ENCODE measurements at places on chromosomes 4 and X.
A peak's percentile ranks its signal among the peaks of the same experiment; 100 is the strongest.

- no peak for DNase-seq
Measured at GRCh38 chrX:130443875-130444274, 42.1 kb downstream of the RBMX2 start.

GRCh38 chrX:154873329-154873728 is 12.8 kb upstream of the F8A1 start:
- no peak for DNase-seq

- no peak for DNase-seq
Measured at GRCh38 chr4:106659371-106659770, 290.8 kb upstream of the GIMD1 start.

- no peak for DNase-seq
Measured at GRCh38 chr4:181166742-181167399, 1076.3 kb upstream of the TENM3 start.

DNA sequence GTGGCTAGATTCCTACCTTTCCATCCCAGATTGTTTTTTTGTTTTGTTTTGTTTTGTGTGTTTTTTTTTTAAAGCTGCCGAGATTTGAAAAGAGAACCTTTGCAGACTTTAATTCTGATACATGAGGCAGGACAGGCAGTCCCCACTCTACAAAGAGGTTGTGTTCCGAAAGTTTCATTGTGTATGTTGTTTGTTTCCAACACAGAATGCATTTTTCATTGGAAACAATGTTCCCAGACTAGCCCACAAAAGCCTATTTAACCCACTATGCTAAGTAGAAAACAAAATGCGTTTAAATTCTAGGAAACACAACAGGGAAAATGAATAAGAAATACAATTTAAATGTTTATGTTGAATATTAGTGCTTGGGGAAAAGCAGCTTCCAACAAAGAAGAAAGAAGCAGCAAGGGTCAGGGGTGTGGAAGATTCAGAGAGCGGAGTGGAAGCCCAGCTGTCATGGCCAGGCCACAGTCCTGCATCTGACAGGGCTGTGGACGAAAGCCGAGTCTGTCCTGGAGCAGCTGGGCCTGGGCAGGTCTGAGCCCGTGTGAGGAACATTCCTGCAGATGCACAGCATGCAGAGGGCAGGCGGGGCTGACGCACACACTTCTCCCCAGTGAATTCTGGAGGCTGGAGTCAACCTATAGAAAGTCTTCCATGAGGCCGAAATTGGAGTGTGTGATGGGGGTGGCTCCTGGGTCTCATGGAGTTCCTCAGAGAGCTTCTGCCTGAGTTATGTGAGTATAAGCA is 12.4 kb upstream of the SETD7 start:
- DNase-seq: no peak

DNA sequence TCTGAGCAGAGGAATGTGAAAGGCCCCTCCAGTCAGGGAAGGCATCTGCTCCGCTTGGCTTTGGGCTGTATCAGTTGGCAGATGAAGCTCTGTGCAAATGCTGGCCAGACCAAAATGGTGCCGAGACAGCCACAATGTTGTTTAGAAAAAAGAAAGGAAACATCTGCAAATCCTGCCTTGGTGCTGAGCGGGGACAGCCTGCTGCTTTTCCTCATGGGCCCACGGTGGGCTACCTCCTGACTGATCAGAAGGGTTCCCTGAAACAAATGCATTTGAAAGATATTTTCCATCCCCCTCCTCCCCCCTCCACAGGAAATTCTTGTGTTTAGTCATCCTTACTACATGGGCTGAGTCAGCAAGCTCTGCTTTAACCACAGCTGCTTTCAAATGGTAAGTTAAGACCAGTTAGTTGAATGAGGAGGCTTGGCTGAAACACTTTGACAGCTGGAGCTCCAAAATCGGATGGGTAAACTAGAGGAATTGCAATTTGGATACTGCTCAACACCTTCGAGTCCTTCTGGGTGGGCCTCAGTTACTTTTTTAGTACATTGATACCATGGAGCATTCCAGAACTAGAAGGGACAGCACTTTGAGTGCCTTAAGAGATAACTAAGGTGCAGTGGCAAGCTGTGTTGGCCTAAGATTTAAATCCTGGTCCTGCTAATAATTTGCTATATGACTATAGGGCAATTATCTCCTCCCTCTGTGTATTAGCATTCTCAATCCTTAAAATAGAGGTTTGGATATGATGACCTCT is 36.0 kb downstream of the PLAC1 start:
- no peak for DNase-seq

GRCh38 chr4:42708625-42709024 is 51.7 kb upstream of the ATP8A1 start:
- DNase-seq: no peak

DNA sequence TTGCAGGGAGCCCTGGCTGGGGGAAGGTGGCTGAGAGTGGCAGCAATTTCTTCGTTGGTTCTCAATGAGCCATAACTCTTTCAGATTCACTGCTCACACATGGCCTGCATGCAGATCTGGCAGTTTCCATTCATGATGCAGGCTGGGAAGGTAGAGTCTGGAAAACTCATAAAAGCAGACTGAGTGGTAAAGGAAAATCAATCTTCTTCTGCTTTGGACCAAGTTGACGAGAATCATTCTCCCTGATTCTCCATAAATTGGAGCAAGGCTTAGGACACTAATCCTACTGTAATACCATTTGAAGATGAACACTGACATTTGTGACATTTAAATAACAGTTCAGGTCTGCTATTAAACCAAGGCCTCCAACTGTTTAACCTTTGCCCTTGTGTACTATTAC is 35.3 kb upstream of the HAND2 start:
- DNase-seq: no peak

DNA sequence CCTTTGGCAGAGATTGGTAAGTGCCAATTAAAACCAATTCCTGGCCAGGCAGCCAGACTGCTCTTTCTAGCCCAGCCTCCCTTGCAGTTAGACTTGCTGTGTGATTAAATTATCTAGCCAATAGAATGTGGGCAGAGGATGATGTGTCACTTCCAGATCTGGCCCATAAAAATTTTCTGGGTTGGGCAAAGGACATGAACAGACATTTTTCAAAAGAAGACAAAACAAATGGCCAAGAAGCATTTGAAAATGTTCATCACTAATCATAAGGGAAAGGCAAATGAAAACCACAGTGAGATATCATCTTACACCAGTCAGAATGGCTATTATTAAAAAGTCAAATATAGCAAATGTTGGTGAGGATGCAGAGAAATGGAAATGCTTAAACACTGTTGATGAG is 71.4 kb upstream of the STIM2 start:
- no peak for DNase-seq

- DNase-seq: no peak
Measured at GRCh38 chr4:120865985-120866384, 56.5 kb downstream of the PRDM5 start.

DNA sequence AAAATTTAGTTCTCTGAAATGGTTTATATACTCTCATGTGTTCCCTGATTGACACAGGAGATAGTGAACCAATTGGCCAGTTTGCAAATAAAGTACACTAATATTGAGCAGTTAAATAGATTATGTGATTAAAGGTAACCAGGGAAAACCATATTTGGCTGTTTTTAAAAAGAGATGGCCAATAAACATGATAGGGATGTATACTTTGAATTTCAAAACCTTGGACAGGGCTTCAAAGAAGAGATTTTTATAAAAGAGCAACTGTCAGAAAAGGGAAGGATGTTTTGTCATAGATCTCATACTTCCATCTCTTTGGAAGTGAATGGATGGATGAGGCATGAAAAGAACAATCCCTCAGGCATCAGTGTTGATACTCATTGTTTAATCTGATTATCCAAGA is 825.3 kb downstream of the STIM2 start:
- DNase-seq: no peak

DNA sequence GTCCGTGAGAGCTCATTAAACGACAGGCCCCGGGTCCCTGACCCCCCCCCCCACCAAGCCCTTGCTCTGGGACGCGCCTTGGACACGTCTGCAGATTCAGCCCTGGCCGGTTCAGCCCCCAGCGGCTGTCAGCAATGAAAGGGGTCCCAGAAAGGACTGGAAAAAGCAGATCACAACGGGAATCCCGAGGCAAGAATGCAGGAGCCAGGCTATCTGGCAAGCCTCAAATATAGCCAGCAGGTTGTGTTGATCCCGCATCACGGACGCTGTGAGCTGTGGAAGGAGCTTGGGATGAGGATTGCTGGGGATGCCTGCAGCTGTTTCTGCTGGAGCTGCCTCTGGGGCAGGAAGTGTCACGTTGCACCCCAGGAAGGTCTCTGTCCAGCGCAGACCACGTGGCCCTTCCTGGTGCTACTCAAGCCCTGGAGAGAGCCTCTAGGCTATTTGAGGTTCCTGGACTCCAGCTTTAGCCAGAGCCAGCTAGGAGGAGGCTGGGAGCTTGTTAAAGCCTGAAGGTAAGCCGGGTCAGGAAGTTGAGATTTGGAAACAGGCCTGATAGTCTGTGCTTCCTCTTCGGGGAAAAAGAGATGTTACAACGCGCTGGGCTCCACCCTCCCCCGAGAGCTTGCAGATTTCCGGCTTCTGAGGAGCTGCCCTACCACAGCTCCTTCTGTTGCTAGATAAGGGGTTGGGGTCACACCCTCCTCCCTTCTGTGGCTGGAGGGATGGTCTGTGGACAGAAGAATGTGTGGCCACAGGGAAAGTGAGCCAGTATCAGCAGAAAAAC is 19.3 kb upstream of the CSF2RA start:
- peak; percentile 25 for DNase-seq

GRCh38 chrX:153903991-153904957 is at the start of gene AVPR2:
TSS of gene AVPR2 (plus strand) at chrX:153904673. CDS start at chrX:153905146, 473 bp downstream.
- DNase-seq: no peak

Data from stimulated activated CD4-positive, alpha-beta T cell treated with anti-CD3 and anti-CD28 coated beads, TNF-alpha, amount 100 ng/mL, for 24 hours (primary cell).